ENCODE measurements at places on chromosomes 6 and 20. TPM values are rescaled to one million over a fixed set of nuclear protein-coding genes. Genes with fewer than 3 reads are reported as not detected.

Gene LHFPL5
- not detected for polyA plus RNA-seq

Gene RIPPLY2
- not detected for polyA plus RNA-seq

Gene KCNK17
- not detected for polyA plus RNA-seq

Gene RUNX2
- 2.9 TPM for polyA plus RNA-seq

Gene LY6G6C
- not detected for polyA plus RNA-seq

Gene SMLR1
- polyA plus RNA-seq: not detected

Gene RAET1E
- not detected for polyA plus RNA-seq

Gene ARFRP1
- polyA plus RNA-seq: 64.3 TPM

Gene MAP7
- polyA plus RNA-seq: 4.0 TPM

Gene ECT2L
- 0.23 TPM for polyA plus RNA-seq

Gene CD93
- not detected for polyA plus RNA-seq

Gene ENPP1
- 0.34 TPM for polyA plus RNA-seq

Gene CFAP206
- not detected for polyA plus RNA-seq

Gene IL17F
- not detected for polyA plus RNA-seq

Gene ELOVL5
- polyA plus RNA-seq: 156 TPM

Gene VSX1
- polyA plus RNA-seq: not detected

Gene CALHM4
- polyA plus RNA-seq: not detected

Gene LTB
- 2,767 TPM for polyA plus RNA-seq

Gene GCLC
- polyA plus RNA-seq: 25.6 TPM

Gene CPXM1
- polyA plus RNA-seq: 1.1 TPM

Gene OR12D3
- not detected for polyA plus RNA-seq

Gene TCF19
- 14.9 TPM for polyA plus RNA-seq

Gene SLC17A9
- 4.1 TPM for polyA plus RNA-seq

Gene HRH3
- polyA plus RNA-seq: not detected

Gene BPI
- polyA plus RNA-seq: not detected

Gene SIRPB2
- 0.15 TPM for polyA plus RNA-seq

Gene TAF4
- 3.4 TPM for polyA plus RNA-seq

Gene SLC35F1
- not detected for polyA plus RNA-seq

Gene PEX3
- 17.9 TPM for polyA plus RNA-seq

Gene RRAGD
- polyA plus RNA-seq: 1.0 TPM

Gene CLVS2
- polyA plus RNA-seq: not detected

Gene OPRM1
- not detected for polyA plus RNA-seq

Gene B3GAT2
- polyA plus RNA-seq: 0.23 TPM

Gene BLOC1S5
- 29.5 TPM for polyA plus RNA-seq
